Astrocyte (in vitro differentiated cells and primary cell): ENCODE measurements at places on chromosomes 2 and 18.

DNA sequence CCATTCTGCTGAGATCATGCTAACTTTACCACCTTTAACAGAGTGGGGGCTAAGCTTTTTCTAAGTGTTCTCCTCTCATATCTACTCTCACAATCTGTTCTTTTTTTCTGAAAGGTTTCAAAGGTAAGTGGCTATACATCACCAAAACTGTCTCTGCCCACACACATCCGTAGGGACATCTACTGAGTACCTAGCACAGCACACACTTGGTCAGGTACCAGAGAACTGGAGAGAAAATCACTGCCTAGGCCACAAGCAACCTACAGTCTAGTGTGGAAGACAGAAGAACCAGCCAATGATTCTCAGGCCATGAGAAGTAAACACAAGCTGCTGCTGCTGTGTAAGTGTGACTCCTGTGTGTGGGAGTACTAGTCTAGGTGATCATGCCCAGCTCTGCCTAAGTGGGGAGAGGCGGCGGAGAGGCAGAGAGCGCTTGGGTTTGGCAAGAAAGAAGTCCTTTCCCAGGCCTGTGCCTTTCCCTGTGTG is 176.1 kb upstream of the ZFP36L2 start:
- DNase-seq = no peak

GRCh38 chr2:173064151-173064805 is 11.4 kb upstream of the MAP3K20 start:
- no peak for DNase-seq

DNA sequence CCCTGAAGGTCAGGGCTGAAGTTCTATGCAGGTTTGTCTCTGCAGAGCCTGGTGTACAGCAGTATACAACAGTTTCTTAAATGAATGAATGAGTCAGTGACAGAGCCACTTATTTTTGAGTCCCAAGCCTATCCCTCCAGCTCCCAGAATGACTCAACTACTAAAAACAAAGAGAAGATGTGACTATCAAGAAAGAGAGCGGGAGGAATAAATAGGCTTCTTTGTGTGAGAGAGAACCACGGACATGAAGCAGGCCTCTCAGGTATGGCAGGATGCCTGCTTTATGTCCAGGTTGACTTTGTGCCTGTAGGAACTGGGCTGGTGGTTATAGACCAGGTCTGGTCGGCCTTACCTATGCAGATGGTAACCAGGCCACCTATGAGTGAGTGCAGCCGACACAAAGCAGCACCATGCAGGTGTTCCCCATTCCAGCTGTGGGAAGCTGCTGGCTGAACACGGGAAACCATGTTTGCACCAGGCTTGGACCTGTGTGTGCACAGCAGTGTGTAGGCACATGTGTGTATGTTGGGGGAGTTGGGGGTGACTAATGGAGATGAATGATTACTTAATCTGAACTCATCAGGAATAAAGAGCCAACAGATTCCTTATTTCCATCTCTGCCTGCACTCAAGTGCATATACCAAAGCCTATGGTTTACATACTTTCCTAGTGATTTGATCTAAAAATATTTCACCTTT is 171.0 kb downstream of the OSR1 start:
- DNase-seq = peak; percentile 46

DNA sequence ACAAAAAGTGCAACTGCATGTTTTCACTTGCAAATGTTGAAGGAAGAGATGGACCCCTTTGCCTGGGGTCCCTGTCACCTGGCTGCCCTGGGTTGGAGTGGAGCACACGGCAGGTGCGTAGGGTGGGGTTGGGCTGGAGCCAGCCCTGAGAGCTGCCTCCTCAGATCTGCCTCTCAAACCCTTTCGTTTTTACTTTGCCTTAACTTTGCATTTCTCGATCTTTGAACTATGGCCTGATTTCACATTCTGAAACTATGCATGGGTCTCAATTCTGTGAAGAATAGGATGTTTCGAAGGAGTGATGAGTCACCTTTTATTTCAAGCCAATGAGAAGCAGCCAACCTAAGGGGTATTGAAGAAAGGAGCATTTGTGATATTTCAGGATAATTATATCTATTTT is 132.8 kb downstream of the ACOXL start:
- DNase-seq = no peak

- no peak for DNase-seq
Measured at GRCh38 chr2:218888341-218888740, 7.7 kb downstream of the WNT10A start.

DNA sequence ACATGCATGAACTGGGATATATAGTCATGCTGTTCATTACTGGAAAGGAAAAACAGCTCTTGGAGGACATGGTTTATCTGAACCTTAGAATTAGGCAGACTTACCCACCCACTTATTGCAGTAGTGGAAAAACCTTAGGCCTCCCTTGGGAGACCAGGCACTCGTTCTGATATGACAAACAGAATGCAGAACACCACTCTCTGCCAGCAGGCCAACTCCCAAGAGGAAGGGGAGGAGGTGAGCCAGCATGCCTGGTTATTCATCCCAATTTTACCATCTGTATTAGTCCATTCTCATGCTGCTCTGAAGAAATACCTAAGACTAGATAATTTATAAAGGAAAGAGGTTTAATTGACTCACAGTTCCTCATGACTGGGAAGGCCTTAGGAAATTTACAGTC is 17.5 kb downstream of the C18orf63 start:
- DNase-seq = no peak

- DNase-seq = peak; percentile 57
Measured at GRCh38 chr18:10234912-10235660, 219.3 kb upstream of the APCDD1 start.

- DNase-seq = no peak
Measured at GRCh38 chr2:20668871-20669475, 2.0 kb downstream of the GDF7 start.

DNA sequence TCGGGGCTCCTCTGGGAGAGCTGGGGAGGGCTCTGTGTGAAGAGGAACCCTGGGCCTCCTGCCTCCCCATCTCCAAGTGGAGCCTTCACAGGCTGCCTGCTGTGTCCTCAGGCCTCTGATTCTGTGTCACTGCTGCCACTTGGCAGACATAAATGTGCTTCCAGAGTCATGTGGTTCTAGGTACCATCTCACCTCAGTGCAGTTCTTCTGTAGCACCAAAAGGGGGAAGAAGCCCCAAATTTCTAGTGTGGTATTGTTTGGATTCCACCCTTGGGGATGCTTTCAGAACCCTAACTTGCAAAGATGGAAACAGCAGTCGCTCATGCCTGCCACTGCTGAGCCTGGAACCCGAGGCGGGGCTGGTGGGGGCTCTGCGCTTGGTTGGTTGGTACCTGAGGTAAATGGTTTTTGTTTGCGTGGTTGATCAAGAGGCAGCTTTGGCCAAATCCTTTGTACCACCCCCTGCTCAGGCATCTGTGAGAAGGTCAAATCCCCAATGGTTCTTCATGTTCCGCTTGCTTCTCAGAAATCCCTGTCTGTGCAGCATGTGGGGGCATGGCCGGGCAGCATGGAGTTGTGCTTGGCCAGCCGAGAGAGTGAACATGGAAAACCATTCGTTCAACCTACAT is 27.5 kb downstream of the COA5 start:
- no peak for DNase-seq

DNA sequence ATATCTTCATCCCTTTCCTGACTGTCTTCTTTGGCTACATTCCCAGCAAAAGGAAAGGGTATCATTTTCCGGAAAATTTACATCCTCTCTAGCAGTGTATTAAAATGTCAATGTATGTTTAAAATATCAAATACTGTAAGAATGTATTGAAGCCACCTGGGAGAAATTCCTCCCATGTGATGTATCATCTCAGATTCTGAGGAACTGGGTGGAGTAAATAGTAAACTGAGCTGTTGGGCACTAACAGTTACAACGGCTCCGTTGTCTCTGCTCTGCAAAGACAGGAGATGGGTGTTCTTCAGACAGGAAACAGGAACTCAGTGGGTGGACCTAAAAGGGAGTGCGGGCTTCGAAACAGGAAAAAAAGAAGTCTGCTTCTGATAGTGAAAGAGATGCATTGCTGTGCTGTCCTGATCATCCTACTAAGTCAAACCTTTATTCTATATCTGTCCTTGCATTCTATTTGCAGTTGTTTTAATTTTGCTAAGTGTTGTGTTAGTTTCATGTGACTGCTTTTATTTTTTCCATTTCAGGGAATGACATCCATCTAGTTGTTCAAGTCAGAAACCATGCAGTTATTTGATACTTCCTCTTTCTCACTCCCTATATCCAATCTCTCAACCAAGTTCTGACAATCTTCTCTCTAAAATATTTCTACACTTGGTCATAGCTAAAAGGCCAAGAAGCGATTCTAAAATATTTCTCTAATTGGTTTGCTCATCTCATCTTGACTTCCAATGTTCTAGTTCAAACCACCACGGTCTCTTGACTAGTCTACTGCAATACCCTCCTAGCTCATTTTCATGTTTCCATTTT is 19.4 kb downstream of the DOK1 start:
- no peak for DNase-seq

DNA sequence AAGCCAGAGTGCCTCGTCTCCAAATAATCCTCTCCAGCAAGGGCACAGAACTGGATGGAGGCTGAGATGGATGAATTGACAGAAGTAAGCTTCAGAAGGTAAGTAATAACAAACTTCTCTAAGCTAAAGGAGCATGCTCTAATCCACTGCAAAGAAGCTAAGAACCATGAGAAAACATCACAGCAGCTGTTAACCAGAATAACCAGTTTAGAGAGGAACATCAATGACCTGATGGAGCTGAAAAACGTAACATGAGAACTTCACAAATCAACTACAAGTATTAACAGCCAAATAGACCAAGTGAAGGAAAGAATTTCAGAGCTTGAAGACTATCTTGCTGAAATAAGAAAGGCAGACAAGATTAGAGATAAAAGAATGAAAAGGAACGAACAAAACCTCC is 32.3 kb downstream of the WDPCP start:
- DNase-seq = no peak

GRCh38 chr2:147913701-147914480 is 69.1 kb downstream of the ACVR2A start:
- DNase-seq = peak; percentile 14

- DNase-seq = peak; percentile 58
Measured at GRCh38 chr2:207265869-207266268, 100.1 kb upstream of the KLF7 start.

- peak; percentile 27 for DNase-seq
Measured at GRCh38 chr2:75787532-75788132, 76.9 kb upstream of the GCFC2 start.

GRCh38 chr18:78736015-78736690 is 243.5 kb upstream of the SALL3 start:
- DNase-seq = no peak

DNA sequence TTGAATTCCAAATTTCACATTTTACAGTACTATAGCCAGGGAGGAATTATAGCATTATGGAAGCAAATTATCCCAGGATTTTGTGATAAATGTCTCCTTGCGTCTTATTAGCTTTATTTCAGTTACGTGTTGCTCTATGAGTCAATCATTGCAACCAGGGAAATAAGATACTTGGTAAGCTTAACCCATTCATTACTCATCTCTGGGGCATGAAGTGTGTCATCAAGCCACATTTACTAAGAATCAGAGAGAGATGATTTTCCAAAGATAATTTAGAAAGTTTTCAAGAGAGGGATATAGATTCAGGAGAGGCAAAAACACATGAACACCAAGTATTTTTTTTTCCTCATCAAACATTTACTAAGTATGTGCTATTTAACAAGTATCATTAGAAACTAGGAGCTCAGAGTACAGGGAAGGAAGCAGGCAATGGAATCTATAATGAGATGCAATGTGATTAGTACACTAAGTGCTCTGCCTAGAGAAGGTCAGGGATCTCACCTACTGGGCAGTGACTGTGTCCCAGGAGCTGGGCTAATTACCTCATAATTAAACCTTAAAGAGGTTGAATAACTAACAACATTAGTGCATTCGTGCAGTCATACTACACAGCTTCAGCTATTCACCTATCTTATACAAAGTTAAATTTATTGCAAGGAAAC is 217.8 kb upstream of the NXPH2 start:
- DNase-seq = peak; percentile 54

GRCh38 chr2:23677836-23678235 is 249.1 kb downstream of the ATAD2B start:
- peak; percentile 57 for DNase-seq

GRCh38 chr18:3577281-3577855 is 127.4 kb downstream of the TGIF1 start:
- DNase-seq = no peak

DNA sequence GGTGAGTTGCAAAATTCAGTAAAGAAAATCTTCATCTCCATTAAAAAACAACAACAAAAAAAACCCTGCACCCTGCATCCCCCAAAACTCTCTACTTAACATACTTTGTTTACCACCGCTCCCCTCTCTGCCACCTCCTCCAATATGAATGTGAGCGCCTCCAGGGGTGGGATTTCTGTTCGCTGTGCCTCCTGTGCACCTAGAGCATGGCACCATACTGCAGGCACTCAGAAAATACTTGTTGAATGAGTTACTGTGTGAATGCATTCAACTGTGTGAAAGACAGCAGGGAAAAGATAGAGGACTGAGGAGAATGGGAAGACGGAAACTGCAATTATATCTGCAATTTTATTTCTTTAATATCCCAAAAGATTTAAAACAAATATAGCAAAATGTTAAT is 4.5 kb downstream of the CEBPZ start:
- no peak for DNase-seq

- no peak for DNase-seq
Measured at GRCh38 chr2:59806486-59806885, 747.0 kb downstream of the BCL11A start.

DNA sequence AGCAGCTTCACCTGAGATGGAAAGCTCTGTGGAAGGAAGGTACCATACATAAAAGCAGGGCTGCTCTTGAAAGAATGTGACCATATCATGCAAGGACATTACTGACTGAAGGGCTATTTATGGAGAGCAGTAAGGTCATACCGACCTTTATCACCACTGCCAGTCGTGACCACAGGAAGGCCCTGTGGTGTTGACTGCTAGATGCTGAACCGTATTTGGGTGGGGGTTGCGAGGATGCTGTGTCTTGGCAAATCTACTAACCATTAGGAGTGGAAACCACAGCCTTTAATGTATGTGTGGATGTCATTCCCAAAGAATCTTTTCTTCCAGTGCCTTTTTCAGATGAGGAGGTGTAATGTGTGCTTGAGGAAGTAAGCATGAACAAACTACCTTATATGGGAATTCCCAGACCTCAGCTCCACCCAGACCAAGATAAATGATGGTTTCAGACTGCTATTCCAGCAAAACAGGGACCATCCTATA is 60.8 kb downstream of the LIMS1 start:
- peak; percentile 100 for DNase-seq

DNA sequence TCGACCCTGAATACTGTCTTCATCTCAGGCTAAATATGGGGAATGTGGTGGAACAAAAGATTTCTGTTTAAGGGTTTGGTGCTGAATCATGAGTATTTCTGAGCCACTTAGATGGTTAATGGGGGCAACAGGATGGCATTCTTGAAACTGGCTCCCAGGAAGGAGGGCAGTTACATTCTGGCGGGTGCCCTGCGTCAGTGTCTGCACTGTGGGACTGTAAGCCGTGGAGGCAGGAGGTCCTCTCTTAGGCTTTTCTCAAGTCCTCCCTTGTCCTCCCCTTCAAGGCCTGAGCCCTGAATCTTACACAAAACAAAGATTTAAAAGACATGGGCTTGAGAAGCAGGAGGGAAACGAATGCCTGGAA is 45.7 kb downstream of the PSD4 start:
- no peak for DNase-seq

- DNase-seq = no peak
Measured at GRCh38 chr18:45672637-45673036, 51.3 kb upstream of the SLC14A1 start.
